ENCODE measurements at places on chromosomes 1 and 21. TPM values are rescaled to one million over a fixed set of nuclear protein-coding genes. Genes with fewer than 3 reads are reported as not detected.

Gene FCRL6
- total RNA-seq, result not detected

Gene TCHHL1
- total RNA-seq, result not detected

Gene C1orf74
- 2.4 TPM for total RNA-seq

Gene GRIK3
- not detected for total RNA-seq

Gene LCE3E
- total RNA-seq, result not detected

Gene FCAMR
- total RNA-seq, result not detected

Gene S100A7
- total RNA-seq, result not detected

Gene DUSP10
- total RNA-seq, result 37.4 TPM

Gene IBA57
- total RNA-seq, result 8.3 TPM

Gene OR10J1
- not detected for total RNA-seq

All from smooth muscle cell of the umbilical artery (primary cell).